ENCODE measurements at places on chromosomes 13 and 19. TPM values are rescaled to one million over a fixed set of nuclear protein-coding genes. Genes with fewer than 3 reads are reported as not detected.

Gene DZIP1
- total RNA-seq: 47.1 TPM

- no peak for DNase-seq
Observed at GRCh38 chr13:36417331-36417730, 15.0 kb upstream of the CCNA1 start.

Gene ZNF559
- total RNA-seq: 79.8 TPM

- no peak for DNase-seq
Observed at GRCh38 chr13:84137292-84137691, 255.0 kb upstream of the SLITRK1 start.

Gene KASH5
- total RNA-seq: 0.59 TPM

DNA sequence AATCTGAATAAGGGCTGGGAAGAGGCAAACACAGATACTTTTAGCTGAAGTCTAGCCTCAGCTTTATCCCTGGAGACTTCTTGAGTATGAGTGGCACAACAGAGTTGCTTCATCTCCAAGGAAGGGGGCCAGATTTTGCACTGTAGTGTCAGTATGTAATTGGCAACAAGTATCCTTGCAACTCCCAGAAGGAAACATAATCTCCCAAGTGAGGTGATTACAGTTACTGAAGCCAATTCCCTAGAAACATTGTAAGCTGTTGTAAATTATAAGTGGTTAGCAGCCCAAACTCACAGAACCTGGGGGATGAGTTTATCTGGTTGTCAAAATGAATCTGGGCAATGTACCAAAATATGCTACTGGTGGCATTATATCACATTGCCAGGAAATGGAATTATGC is 2065.7 kb upstream of the PCDH20 start:
- DNase-seq: no peak
